ENCODE measurements at places on chromosomes 1 and 21.

DNA sequence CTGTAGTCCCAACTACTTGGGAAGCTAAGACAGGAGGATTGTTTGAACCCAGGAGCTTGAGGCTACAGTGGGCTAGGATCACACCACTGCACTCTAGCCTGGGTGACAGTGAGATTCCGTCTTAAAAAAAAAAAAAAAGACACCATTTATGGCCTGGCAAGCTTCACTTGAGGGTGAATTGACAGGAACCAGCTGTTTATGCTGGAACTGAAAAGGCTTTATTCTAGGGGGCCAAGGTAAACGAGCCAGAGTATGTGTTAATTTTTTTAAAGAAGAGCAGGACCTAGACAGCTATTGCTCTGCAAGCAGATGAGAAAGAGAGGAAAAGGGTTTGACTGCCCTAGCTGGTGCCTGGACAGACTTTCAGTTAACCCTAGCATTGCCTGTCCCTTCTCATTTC is 37.0 kb downstream of the S100A6 start:
- no peak for DNase-seq

- no peak for DNase-seq
Measured at GRCh38 chr1:119314001-119314796, 54.4 kb upstream of the HAO2 start.

GRCh38 chr1:207850621-207851407 is 60.1 kb downstream of the CD34 start:
- no peak for DNase-seq

GRCh38 chr1:158039380-158039779 is 45.9 kb downstream of the KIRREL1 start:
- DNase-seq: no peak

DNA sequence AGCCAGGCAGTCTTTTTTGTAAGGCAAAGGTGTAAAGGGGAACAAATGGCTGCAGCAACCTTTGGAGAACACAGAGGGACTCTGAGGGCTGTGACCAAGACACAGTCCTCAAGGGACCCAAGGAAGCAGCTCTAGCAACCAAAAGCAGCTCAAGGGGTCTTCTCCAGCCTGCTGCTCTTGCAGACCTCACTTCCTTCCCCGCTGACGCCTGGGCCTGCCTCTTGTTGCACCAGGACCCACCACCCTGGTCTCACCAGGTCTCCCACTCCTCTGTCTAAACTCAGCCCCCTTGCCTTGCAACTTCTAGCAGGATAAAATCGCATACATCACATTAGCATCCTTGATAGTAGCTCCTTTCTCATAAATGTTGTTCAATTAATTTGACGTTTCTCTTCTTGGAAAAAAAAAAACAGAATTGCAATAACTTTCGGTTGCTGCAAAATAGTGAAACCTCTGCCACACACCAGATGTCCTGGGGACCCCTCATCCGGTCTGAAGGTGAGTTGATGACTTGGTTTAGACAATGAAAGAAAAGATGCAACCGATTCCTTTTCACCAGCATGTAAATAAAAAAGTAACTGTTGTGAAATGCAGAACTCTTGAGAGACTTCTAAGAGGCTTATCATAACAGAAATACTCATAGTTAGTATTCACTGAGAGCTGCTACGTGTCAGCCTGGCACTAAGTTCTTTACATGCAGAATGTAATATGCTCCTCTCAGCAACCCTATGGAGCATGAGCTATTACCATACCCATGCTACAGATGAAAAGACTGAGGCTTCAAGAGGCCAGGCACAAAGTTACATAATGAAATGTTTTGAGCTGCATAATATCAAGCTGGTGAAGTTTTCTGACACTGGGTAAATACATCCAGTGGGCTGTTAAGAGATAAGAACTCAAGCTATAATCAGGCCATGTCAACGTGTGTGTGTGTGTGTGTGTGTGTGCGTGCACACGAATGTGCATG is 58.5 kb downstream of the UMODL1 start:
- DNase-seq: no peak

DNA sequence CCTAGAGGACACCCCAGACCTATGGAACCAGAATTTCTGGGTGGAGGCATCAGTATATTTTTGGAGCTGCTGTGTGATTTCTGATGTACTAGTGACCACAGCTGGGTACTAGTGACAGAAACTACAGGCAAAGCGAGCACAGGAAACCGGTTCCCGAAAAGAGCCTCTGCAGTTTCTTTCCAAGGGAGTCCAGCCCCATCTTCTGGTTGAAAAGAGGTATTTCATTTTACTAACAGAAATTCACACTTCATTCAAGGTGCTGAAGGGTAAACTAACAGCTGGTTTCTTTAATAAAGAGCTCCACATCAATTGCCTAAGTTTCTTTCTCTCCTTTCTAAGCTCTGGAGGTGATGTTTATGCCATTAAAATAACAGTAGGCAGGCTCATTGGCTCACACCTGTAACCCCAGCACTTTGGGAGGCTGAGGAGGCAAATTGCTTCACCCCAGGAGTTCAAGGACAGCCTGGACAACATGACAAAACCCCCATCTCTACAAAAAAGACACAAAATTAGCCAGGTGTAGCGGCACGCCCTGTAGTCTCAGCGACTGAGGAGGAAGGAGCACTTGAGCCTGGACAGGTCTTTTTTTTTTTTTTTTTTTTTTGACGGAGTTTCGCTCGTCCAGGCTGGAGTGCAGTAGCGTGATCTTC is 22.0 kb downstream of the THAP3 start:
- no peak for DNase-seq

- DNase-seq: no peak
Measured at GRCh38 chr1:2272686-2273400, 44.7 kb downstream of the SKI start.

GRCh38 chr1:119005724-119006405 is 17.7 kb upstream of the TBX15 start:
- DNase-seq: no peak

DNA sequence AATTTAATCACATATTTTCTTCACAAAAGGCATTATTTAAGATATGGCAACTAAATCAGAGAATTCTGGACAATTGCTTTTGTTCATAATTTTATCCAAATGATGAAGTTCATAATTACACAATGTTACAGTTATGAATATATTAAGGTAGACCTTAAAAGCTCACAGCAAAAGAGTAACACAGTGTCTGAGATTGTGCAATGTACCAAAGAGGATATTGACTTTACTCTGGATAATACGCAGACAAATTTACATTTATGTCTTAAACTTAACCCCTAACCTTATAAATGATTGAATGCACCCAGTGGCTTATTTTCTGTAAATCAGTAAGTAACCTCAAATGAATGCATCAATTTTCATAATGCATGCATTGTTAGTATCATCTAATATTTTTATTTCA is 216.2 kb upstream of the SAMSN1 start:
- DNase-seq: no peak

- DNase-seq: no peak
Measured at GRCh38 chr1:19640363-19641316, 3.5 kb upstream of the NBL1 start.

DNA sequence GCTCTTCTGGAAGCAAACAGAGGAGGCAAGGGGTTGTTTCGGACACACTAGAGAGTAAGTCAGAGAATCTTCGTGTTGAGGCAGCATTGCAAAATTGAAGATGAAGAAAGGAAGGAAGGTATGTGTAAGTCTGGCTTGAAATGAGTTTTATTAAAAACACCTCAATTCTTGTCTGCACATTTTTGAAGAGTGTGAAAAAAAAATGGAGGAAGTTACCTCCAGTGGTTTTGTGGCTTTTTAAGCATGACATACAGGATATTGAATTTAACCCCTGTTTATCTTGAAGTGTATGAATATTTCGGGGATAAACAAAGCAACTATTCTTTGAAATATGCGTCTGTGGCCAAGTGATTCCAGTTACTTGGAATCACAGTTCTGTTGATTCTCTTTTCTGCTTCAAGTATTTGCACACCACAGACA is 203.2 kb upstream of the SGIP1 start:
- DNase-seq: no peak

DNA sequence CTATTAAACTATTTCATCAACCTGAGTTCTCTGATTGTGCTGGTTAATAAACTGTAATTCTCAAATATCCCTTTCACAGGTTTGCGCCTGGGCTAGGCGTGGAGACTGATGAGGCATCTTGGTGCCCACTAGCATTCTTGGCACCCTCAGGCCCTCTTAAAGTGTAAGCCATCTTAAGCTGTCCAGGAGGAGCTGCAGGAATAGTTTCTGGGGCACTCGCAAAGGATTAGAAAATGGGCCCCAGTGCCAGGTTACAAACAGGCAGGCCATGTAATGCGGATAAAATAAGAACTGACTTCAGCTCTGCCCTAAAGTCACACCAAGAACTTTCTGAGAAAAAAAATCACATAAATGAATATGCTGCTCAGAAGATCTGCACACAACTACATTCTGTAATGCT is 1.1 kb downstream of the CASQ2 start:
- no peak for DNase-seq

DNA sequence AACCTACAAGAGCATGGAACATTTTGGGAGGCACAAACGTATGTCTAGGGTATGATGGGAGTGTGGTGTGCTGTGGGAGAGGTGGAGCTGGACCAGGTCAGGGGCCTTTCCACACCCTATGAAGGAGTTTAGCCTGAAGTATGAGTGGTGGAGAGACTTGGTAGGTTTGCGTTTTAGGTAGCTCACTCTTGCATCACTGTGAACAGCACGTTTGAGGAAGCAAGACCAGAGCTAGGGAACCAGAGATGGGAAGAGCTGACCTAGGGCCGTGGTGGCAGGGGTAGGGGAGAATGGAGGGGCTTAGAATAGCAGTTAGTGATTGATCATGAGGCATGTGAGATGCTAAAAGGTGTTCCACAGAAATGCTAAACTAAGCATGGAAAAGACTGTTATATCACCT is 25.1 kb upstream of the ZFP69B start:
- DNase-seq: no peak

- no peak for DNase-seq
Measured at GRCh38 chr1:35656148-35656862, 15.0 kb upstream of the PSMB2 start.

DNA sequence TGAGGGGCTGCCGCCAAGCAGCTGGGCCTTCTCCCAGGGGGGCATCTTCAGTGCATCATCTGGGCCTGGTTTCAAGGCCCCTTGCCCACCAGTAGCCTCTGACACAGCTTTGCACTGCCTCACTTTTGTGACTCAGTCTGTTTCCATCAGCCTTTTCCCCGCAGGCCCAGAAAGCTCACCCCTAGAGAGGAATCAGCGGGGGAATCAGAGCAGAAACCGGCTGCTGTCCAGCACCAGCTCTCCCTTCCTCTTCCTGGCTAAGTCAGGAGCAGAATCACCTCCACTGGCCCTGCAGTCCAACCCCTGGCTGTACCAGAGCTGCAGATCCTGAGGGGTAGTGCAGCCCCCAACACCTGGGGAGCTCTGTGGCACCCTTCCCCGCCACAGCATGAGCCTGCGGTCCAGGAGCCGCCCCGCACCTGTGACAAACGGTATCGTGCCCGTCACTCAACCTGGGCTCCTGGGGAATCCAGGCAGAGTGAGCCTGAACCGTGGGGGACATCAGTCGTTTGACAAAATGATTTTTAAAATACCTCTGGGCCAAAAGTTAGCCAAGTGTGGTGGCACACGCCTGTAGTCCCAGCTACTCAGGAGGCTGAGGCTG is 83.3 kb upstream of the TMEM51 start:
- no peak for DNase-seq

DNA sequence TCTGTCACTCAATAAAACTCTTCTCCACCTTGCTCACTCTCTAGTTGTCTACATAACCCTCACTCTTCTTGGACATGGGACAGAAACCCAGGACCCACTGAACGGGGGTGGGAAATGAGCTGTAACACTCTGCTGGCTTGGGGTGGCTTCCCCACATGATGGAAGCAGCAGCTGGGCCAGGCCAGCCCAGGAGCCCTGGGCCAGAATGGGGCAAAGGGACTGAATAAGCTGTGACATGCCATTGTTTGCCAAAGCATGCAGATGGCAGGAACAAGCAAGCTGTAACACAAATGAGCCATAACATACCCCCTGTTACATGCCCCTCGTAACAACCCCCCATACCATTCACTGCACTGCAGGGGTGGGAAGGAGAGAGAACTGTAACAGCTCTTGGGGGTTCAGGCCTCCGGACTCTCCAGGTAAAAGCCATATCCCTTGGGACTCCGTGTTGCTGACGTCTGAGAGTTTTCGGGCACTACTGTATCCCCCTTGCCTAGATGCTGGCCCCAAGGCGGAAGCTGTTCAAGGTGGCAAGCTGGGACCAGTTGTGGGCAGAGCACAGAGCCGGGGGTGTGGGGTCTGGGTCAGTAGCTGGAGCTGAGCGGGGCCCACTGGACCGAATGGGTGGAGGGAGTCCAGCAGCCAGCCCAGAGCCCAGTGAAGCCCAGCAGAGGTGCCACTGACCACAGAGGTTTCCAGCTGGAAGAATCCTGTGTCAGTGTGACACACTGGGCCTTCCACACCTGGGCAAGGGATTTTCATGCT is 56.1 kb upstream of the DMRTB1 start:
- DNase-seq: no peak

GRCh38 chr1:106798991-106799390 is 257.5 kb upstream of the PRMT6 start:
- DNase-seq: no peak

GRCh38 chr1:211741788-211742187 is 66.4 kb upstream of the NEK2 start:
- DNase-seq: no peak

DNA sequence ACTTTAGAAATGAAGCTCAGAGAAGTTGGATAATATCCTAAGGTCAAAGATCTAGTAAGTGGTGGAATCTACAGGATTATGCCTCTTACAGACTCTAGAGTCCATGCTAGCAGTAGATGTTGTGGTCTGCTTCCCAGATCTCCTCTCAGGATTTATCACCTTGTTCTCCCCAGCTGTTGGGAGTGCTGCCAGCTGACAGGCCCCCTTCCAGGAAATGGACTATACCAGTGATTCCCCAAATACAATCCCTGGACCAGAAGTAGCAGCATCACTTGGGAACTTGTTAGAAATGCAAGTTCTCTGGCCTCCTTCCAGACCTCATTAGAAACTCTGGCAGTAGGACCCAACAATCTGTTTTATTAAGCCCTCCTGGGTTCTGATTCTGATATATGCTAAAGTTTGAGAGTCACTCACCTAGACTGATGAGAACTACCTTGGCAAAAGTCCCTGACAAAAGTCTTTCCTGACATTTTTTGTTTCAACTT is 24.5 kb upstream of the NTNG1 start:
- DNase-seq: no peak

Data from stimulated activated CD4-positive, alpha-beta T cell treated with anti-CD3 and anti-CD28 coated beads, Interleukin-1b, Interleukin-23, amount 100 ng/mL, for 1 hour (primary cell).